Thymus (tissue), 14 donors: ENCODE measurements at places on chromosomes 5 and 9. TPM values are rescaled to one million over a fixed set of nuclear protein-coding genes. Genes with fewer than 3 reads are reported as not detected.

DNA sequence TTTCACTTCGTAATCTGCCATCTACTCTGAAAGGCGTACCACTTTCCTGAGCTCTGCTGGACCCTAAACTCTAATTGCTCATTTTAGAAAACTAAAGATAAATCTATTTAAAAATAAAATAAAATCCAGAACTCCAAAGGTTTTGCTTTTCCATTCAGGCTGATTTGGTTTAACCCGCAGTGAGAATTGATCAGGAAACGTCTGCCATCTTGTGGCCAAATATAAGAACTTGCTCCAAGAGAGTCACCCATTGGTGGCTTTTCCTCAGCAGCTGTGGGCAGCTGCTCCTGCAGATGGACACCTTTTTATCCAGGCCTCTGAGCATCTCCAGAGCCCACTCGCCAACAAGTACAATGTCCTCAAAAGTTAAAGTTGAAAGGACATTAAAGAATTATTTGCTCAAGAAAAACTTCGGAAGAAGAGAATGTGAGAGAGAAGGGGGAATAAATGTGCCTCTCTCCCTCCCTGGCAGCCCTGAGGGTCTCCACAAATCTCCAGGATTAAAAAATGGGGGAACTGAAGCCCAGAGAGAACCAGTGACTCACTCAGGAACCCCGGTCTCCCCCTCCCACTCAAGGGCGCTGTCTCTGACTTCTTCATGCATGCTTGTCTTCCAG, 4.1 kb downstream of the SAXO1 start:
- H3K27ac ChIP-seq: no peak overlapping the region
- DNase-seq: peak; percentile 41
- H3K4me1 ChIP-seq: no peaks in the 10 kb centered on the region
- H3K36me3 ChIP-seq: no peaks in the 10 kb centered on the region
- no peak overlapping the region for H3K4me3 ChIP-seq

GRCh38 chr5:367358-368130, 46.0 kb downstream of the AHRR start:
- H3K36me3 ChIP-seq: no peaks in the 10 kb centered on the region
- no peak overlapping the region for H3K4me3 ChIP-seq
- peaks cover 26% of the 10 kb centered on the region for H3K4me1 ChIP-seq
- no peak overlapping the region for H3K27ac ChIP-seq

DNA sequence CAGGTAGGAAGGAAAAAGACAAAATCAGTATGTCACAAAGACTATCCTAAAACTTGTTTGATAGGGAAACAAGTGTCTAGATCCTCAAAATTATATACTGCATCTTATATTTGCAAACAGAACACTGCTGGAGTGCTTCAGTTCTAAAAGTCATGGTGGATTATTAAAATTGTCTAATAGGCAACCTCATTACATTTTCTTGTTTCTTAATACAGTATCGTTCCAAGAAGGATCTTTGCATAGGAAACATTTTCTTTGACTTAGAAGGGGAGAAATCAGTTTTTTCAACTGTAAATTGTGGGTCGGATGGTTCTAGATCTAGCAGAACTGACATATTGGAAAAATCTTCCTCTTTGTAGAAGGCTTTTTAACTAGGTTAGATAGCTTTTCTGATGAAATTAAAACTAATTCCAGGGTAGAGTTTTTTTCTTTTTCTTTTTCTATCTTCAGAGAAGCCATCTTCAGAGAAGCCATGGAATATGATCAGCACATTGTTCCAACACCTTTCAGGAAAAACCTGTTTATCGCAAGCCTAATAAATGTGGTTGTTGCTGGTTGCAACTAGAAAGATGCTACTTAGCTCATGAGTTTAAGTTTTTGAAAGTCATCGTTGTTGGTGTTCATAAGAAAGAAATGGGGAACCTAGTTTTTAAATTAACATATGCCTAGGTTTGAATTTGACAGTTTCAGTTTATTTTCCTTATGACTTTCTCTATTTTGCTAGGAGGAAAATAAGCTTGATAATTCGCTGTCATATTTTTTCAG, 7.4 kb downstream of the CPEB4 start:
- no peaks in the 10 kb centered on the region for H3K4me1 ChIP-seq
- no peak for DNase-seq
- no peak overlapping the region for H3K27ac ChIP-seq
- H3K27me3 ChIP-seq: no peaks in the 10 kb centered on the region

- H3K36me3 ChIP-seq: peaks cover 3% of the 10 kb centered on the region
Measured at GRCh38 chr5:157478726-157479125, 18.7 kb downstream of the NIPAL4 start.

GRCh38 chr5:59418808-59419207, 474.7 kb downstream of the PDE4D start:
- H3K4me3 ChIP-seq: no peak overlapping the region
- H3K36me3 ChIP-seq: no peaks in the 10 kb centered on the region
- DNase-seq: no peak
- H3K27ac ChIP-seq: no peak overlapping the region
- H3K27me3 ChIP-seq: no peaks in the 10 kb centered on the region

GRCh38 chr5:88695232-88695631, 187.8 kb downstream of the MEF2C start:
- peaks cover 53% of the 10 kb centered on the region for H3K27me3 ChIP-seq
- no peaks in the 10 kb centered on the region for H3K36me3 ChIP-seq
- DNase-seq: no peak
- no peak overlapping the region for H3K27ac ChIP-seq
- peaks cover 10% of the 10 kb centered on the region for H3K4me1 ChIP-seq

DNA sequence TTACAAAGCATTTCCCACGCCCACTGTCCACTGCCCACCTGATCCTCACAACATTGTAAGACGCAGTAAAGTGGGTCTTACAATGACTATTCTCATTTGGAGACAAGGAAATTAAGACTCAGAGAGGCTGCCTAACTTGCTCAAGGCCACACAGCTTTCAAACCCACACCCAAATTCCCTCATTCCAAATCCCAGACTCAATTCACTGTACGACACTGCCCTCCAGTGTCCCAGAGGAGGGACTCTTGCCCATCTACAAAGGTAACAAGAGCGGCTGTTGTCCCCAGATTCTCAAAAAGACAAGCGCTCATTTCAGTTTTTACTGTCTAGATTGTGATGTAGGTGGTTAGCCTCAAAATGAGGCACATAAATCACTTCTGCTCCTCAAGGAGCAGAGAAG, 184.6 kb downstream of the ACTL7B start:
- peaks cover 4% of the 10 kb centered on the region for H3K4me1 ChIP-seq
- H3K4me3 ChIP-seq: no peak overlapping the region
- H3K27me3 ChIP-seq: no peaks in the 10 kb centered on the region
- no peak for DNase-seq

DNA sequence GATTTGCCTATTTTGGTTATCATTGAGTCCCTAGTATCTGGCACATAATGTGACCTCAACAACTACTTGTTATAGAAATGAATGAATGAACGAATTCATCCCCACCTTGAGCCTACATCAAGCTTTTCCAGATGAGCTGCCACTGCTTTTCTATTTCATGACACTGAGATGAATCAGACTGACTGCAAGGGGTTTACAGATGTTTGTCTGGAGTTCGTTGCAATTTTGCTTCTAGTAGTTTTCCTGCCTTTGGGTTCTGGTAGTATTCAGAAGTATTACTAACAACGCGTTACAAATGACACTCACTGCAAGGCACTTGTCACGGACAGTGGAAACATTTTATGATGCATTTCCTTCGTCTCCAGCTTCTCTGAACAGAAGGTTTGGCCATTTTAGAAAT, 222.3 kb downstream of the CD180 start:
- no peak for DNase-seq
- H3K27me3 ChIP-seq: no peaks in the 10 kb centered on the region

- DNase-seq: no peak
- no peak overlapping the region for H3K27ac ChIP-seq
- H3K27me3 ChIP-seq: no peaks in the 10 kb centered on the region
- no peaks in the 10 kb centered on the region for H3K4me1 ChIP-seq
- no peak overlapping the region for H3K4me3 ChIP-seq
- no peaks in the 10 kb centered on the region for H3K36me3 ChIP-seq
Measured at GRCh38 chr5:27830546-27830945, 792.2 kb upstream of the CDH9 start.

GRCh38 chr9:116646661-116647514, 40.2 kb upstream of the TRIM32 start:
- H3K4me3 ChIP-seq: no peak overlapping the region
- H3K27me3 ChIP-seq: no peaks in the 10 kb centered on the region
- no peak overlapping the region for H3K27ac ChIP-seq
- no peak for DNase-seq
- H3K4me1 ChIP-seq: no peaks in the 10 kb centered on the region

- no peak overlapping the region for H3K27ac ChIP-seq
- H3K4me1 ChIP-seq: no peaks in the 10 kb centered on the region
- no peak overlapping the region for H3K4me3 ChIP-seq
- H3K27me3 ChIP-seq: no peaks in the 10 kb centered on the region
- no peak for DNase-seq
- peaks cover 6% of the 10 kb centered on the region for H3K36me3 ChIP-seq
Measured at GRCh38 chr9:37209431-37210386, 89.3 kb downstream of the ZCCHC7 start.

The CMBL gene
- 1.9 TPM for total RNA-seq

The EDIL3 gene
- total RNA-seq: 0.52 TPM

The SLC35A4 gene
- 10.1 TPM for total RNA-seq

The NMUR2 gene
- total RNA-seq: 0.05 TPM

The FOXD4L5 gene
- 0.09 TPM for total RNA-seq
